ENCODE measurements at places on chromosomes 13 and 19. TPM values are rescaled to one million over a fixed set of nuclear protein-coding genes. Genes with fewer than 3 reads are reported as not detected.
A peak's percentile ranks its signal among the peaks of the same experiment; 100 is the strongest.

FCER2 gene
- total RNA-seq = not detected

MBNL2 gene
- total RNA-seq = 41.6 TPM

ZNF540 gene
- not detected for total RNA-seq

TLE2 gene
- total RNA-seq = 29.2 TPM

CNN1 gene
- 0.84 TPM for total RNA-seq

KLC3 gene
- total RNA-seq = 7.1 TPM

B3GNT8 gene
- total RNA-seq = 3.1 TPM

ZNF616 gene
- 7.1 TPM for total RNA-seq

CBY2 gene
- 0.67 TPM for total RNA-seq

NRTN gene
- 2.6 TPM for total RNA-seq

CD37 gene
- total RNA-seq = not detected

FCAR gene
- not detected for total RNA-seq

TMIGD2 gene
- total RNA-seq = not detected

C1QTNF9B gene
- total RNA-seq = not detected

NOVA2 gene
- total RNA-seq = not detected

SPATA13 gene
- total RNA-seq = 10.5 TPM

CEACAM8 gene
- not detected for total RNA-seq

DNA sequence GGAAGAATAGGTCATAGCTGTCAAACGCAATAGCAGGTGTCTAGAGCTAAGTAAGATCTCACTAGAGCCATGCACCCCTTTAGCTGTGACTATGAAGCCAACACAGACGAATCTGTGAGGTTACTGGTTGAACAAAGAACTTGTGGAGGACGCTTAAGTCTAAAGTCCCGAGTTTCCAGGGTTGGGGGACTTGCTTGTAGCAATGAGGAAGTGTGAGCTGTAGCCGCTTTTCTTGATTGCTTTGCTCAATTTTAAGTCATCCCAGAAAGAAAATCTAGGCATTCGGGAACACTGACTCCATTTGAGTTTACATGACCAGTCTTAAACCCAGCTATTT, 1.6 kb downstream of the GPC5 start:
- H3K27ac ChIP-seq = no peak overlapping the region
- no peak overlapping the region for H3K4me3 ChIP-seq
- no peaks in the 10 kb centered on the region for H3K27me3 ChIP-seq
- no peaks in the 10 kb centered on the region for H3K36me3 ChIP-seq
- DNase-seq = no peak

- no peaks in the 10 kb centered on the region for H3K36me3 ChIP-seq
- H3K4me3 ChIP-seq = no peak overlapping the region
- no peak overlapping the region for H3K27ac ChIP-seq
These were observed 60.4 kb downstream of the ADGRE1 start for GRCh38 chr19:6947745-6948144.

- H3K4me3 ChIP-seq = no peak overlapping the region
- no peak overlapping the region for H3K27ac ChIP-seq
- peak; percentile 47 for DNase-seq
- H3K4me1 ChIP-seq = peaks cover 3% of the 10 kb centered on the region
These were observed 113.2 kb downstream of the TM9SF2 start for GRCh38 chr13:99614465-99614885.

GRCh38 chr13:99074693-99075092, 96.8 kb upstream of the DOCK9 start:
- peaks cover 23% of the 10 kb centered on the region for H3K4me1 ChIP-seq
- 0 out of 2 replicates have a peak, but pooled peaks cover 2% of the 10 kb centered on the region for H3K36me3 ChIP-seq
- no peak overlapping the region for H3K27ac ChIP-seq
- DNase-seq = no peak

DNA sequence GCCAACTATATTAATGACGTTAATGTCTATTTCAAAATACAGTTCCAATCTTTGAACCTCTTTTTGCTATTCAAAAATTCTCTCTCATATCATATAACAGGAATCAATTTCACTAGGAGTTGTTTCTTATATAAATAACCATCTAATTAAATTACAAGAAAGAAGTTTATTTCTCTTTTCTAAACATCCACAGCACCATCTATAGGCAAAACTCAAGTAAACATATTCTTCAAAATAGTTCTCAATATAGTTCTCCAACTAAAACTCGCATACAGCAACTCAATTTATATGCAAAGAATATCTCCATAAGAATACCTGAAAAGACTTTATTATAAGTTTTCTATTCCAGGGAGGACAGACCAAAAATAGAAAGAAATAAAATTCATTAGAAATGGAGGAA, 65.6 kb downstream of the RBM26 start:
- H3K4me3 ChIP-seq = no peak overlapping the region
- H3K36me3 ChIP-seq = peaks cover 5% of the 10 kb centered on the region
- no peaks in the 10 kb centered on the region for H3K4me1 ChIP-seq
- no peak overlapping the region for H3K27ac ChIP-seq
- no peak for DNase-seq
- no peaks in the 10 kb centered on the region for H3K27me3 ChIP-seq

GRCh38 chr13:109401891-109402290, 384.5 kb downstream of the IRS2 start:
- H3K36me3 ChIP-seq = no peaks in the 10 kb centered on the region
- H3K4me1 ChIP-seq = no peaks in the 10 kb centered on the region
- no peak for DNase-seq
- H3K27ac ChIP-seq = no peak overlapping the region

DNA sequence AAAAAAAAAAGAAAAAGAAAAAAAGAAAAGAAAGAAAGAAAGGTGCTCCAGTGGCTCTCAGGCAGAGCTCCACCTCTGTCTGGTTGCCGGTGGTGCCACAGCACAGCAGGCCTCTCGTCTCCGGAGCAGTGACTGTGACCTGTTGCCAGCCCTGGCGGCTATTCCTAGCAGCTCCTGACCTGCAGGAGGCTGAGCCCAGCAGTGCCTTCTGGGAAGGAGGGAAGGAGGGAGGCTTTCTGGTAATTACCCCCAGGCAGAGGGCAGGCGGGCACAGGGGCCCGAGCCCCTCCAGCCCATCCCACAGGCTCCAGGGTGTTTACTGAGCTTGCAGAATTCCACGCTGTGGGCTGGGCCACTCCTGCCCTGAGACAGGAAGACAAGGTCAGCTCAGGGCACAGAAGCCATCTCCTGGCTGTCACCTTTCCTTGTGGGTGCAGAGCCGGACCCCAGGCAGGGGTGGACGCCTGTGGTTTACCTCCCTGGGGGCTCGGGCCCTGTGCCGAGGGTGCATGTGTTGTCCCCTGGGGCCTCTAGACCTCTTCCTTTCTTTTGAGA, 77.9 kb downstream of the GNG7 start:
- H3K36me3 ChIP-seq = no peaks in the 10 kb centered on the region
- H3K27ac ChIP-seq = no peak overlapping the region
- H3K27me3 ChIP-seq = no peaks in the 10 kb centered on the region
- no peak overlapping the region for H3K4me3 ChIP-seq
- H3K4me1 ChIP-seq = no peaks in the 10 kb centered on the region

DNA sequence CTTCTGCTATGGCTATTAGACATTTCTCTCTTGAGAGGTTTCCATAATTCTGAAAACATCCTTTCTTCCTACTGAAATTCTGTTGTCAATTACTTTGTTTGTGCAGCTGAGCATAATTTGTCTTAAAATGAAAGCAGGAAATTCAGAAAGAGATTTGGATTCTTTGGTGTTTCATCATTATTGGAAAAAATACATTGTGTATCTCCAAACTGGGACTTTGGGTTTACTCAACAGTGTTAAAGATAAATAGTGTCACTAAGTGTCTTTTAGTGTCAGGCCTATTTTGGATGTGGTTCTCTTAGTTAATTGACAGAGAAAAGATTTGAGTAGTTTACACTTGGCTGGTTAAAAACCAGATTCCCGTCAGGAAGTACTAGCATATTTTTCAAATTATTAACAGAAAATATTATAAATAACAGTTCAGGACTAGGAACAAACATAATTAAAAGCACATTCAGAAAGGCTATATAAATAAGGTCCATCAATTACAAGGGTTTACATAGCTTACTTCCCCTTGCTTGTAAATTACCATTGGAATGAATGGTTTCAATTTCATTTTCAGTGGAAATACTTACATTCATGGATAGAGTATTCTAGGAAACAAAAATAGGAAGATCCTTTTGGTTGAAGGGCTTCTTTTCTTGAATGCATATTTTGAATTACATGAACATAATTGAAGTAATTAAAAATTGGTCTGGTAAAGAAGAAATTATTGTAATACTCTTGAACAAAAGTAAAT, 483.1 kb downstream of the GPC6 start:
- no peaks in the 10 kb centered on the region for H3K27me3 ChIP-seq
- H3K27ac ChIP-seq = no peak overlapping the region
- H3K4me3 ChIP-seq = no peak overlapping the region
- H3K36me3 ChIP-seq = no peaks in the 10 kb centered on the region
- H3K4me1 ChIP-seq = no peaks in the 10 kb centered on the region

- no peaks in the 10 kb centered on the region for H3K4me1 ChIP-seq
- no peak for DNase-seq
- no peak overlapping the region for H3K27ac ChIP-seq
These were observed 205.0 kb downstream of the TSHZ3 start for GRCh38 chr19:31144075-31144870.

DNA sequence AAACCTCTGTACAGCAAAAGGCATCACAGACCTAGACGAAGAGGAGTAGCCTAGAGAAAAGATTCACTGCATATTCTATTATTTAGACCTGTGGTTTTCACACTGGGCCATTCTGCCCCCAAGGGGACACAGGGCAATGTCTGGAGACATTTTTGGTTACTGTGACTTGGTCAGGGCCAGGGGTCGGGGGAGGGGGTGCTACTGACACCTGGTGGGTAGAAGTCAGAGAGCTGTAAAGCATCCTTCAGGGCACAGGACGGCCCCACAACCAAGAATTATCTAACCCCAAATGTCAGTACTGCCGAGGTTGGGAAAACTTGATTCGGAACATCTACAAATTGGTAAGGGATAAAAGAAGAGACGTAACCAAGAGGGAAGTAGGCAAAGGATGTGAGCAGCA, 11.3 kb downstream of the ELAVL1 start:
- H3K4me3 ChIP-seq = no peak overlapping the region
- H3K27me3 ChIP-seq = no peaks in the 10 kb centered on the region
- peaks cover 4% of the 10 kb centered on the region for H3K4me1 ChIP-seq
- DNase-seq = no peak

GRCh38 chr13:47287291-47287751, 390.5 kb upstream of the HTR2A start:
- no peaks in the 10 kb centered on the region for H3K36me3 ChIP-seq
- no peaks in the 10 kb centered on the region for H3K4me1 ChIP-seq
- no peaks in the 10 kb centered on the region for H3K27me3 ChIP-seq
- no peak for DNase-seq
- H3K27ac ChIP-seq = no peak overlapping the region
- no peak overlapping the region for H3K4me3 ChIP-seq

DNA sequence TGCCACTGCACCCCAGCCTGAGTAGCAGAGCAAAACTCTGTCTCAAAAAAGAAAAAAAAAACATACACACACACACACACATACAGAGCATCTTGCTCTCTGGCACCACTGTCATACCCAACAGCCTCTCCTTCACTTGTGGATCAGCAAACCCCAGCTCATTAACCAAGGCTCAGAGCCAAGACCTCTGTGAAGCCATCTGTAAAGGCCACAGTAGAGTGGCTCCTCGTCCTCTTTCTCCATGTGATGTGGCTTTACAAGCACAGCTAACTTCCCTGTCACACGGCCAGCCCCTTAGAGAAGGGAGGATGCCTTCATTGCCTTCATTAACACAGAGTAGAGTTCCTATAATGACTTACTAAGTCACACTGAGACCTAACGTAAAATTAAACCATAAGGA, 62.7 kb upstream of the LSM14A start:
- no peak overlapping the region for H3K4me3 ChIP-seq
- H3K27me3 ChIP-seq = no peaks in the 10 kb centered on the region
- DNase-seq = no peak
- no peaks in the 10 kb centered on the region for H3K4me1 ChIP-seq
- H3K36me3 ChIP-seq = no peaks in the 10 kb centered on the region
- no peak overlapping the region for H3K27ac ChIP-seq

DNA sequence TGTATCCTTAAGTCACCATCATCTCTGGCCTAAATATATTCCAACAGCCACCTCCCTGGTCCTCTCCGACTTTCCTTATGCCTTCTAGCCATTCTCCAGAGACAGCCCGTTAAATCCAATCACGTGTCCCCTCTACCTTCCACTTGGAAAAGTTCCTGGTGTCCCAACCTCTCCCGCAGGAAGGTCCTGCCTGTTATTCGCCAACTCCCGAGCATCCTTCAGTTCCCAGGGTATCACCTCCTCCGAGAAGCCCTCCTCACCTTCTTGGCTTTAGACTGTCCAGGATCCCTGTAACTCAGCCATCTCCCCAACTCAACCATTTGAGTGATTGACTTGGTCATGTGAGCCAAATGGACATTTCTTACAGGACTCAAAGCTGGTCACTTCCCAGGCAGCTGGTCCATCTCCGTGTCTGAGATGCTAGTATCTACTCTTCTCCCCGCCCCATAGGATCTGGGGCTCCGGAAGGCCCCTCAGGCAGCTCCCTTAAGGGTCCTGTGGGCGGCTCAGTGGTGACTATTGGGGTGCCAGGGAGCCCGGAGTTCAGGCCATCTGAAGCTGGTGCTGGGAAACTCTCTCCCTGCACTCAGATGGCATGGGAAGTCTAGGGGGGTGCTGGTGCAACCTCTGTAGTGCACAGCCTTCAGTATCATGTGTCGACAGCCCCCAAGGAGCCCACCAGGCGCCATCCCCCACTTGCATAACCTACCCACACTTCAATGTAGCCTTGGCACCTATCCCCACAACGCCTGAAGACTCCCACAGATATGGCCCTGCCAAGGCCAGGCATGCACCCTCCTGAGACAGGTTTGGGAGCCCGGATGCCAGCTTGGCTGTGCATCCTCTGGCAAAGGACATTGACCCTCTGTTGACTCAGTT, 27.9 kb upstream of the NANOS3 start:
- DNase-seq = no peak
- no peaks in the 10 kb centered on the region for H3K36me3 ChIP-seq
- H3K27ac ChIP-seq = peak overlapping the region; percentile 93
- H3K4me3 ChIP-seq = no peak overlapping the region

GRCh38 chr13:80141123-80141849, 199.6 kb downstream of the SPRY2 start:
- no peak for DNase-seq
- H3K4me3 ChIP-seq = no peak overlapping the region
- no peak overlapping the region for H3K27ac ChIP-seq
- H3K36me3 ChIP-seq = no peaks in the 10 kb centered on the region

DNA sequence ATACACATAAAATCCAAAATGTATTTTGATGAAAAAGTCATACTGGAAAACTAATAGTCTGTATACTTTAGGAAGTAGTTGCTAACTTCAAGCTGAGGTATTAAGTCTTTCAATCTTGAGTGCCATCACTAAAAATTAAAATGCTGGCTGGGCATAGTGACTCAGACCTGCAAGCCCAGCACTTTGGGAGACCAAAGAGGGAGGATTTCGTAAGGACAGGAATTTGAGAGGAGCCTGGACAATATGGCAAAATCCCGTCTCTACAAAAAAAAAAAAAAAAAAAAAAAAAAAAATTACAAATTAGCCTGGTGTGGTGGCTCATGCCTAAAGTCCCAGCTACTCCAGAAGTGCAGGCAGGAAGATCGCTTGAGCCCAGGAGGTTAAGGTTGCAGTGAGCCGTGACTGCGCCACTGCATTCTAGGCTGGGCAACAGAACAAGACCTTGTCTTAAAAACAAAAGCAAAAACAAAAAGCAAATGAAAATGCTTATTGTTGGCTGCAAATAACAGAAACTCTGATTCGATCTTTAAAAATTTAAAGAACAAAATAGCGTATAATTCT, 1994.2 kb upstream of the PCDH20 start:
- no peaks in the 10 kb centered on the region for H3K4me1 ChIP-seq
- no peaks in the 10 kb centered on the region for H3K36me3 ChIP-seq
- no peak overlapping the region for H3K4me3 ChIP-seq
- H3K27ac ChIP-seq = no peak overlapping the region
- no peaks in the 10 kb centered on the region for H3K27me3 ChIP-seq
